ENCODE measurements at places on chromosomes 1 and 21.
A peak's percentile ranks its signal among the peaks of the same experiment; 100 is the strongest.

DNA sequence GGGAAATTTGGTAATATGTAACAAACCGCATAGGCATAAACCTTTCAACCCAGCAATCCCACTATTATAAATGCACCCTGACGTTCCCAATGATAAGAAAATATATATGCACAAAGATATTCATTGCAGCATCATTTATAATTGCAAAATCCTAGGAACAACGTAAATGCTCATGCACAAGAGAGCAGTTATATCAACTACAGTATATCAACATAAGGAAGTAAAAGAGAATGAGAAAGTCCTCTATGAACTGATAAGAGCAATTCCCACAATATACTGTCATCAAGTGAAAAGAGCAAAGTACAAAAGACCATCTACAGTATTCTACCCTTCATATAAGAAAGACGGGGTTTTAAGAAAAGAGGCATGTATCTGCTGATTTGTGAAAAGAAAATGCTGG, 229.9 kb downstream of the SLC45A1 start:
- no peak for DNase-seq

DNA sequence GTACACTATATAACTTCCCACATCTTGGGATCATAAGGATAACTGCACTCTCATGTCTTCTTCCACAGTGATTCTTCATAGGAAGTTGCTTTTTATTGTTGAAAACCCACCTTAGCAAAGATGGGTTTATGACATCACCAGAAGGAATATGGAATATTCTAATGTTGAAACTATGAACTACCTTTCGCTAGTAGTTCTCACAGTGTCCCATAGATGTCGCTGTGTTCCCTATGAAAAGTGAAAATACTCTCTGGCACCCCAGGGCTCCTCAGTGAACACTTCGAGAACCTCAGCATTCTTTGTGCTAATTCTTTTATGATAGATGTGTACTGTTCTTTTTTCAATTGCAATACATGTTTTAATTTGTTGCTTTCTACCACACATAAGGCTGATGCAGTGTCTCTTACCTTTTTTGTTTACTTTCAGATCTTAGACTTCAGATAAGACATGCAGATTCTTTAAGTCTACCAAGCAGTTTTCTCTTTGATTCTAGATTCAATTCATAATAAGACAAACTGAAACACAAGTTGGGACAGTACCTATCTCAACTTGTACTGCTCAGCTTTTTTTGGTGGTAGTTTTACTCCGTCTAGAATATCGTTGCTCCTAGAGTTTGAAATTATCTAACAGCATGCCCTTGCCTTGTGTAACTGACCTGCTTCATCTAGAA, 90.8 kb downstream of the GTF2B start:
- peak; percentile 27 for DNase-seq

GRCh38 chr1:245177071-245177900, 22.5 kb downstream of the KIF26B start:
- no peak for DNase-seq

GRCh38 chr1:150225546-150225945, 10.4 kb downstream of the ANP32E start:
- DNase-seq: no peak

DNA sequence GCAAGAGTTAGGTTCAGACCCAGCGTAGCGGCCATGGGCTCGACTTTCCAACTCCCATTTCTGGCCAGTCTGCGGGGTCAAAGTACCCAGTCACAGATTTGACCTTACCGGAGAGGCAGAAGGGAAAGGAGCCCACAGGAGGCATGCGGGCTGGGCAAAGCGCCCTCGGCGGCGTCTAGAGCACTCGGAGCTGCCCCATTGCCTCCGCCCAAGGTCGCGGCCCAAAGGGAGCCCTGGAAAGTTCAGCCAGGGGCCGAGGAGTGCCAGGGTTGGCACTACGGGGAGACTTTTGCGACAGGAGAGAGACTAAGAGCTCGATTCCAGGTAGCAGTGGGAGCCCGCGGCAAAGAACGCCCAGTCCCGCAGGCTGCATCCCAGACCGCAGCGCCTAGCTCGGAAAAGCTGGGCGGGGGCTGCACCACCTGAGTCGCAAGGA, 896 bp downstream of the KANK4 start:
- no peak for DNase-seq

GRCh38 chr1:16165548-16165947, 9.7 kb upstream of the EPHA2 start:
- DNase-seq: no peak

GRCh38 chr1:68918563-68918962, 421.7 kb upstream of the DEPDC1 start:
- no peak for DNase-seq

DNA sequence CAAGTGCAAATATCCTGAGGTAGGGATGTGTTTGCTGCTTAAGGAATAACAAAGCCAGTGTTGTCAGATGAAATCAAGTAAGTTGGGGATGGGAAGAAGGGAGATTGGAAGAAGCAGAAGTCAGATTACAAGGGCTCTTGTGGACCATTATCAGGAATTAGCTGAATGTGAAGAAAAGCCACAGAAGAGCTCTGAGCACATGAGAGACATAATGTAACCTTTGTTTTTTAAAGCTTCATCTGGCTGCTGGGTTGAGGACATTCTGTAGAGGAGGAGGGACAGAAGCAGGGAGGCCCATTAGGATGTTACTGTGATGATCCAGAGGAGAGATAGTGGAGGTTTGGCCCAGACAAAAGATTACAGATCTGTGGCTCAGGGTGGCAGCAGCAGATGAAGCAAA, 111.7 kb downstream of the DUSP10 start:
- no peak for DNase-seq

DNA sequence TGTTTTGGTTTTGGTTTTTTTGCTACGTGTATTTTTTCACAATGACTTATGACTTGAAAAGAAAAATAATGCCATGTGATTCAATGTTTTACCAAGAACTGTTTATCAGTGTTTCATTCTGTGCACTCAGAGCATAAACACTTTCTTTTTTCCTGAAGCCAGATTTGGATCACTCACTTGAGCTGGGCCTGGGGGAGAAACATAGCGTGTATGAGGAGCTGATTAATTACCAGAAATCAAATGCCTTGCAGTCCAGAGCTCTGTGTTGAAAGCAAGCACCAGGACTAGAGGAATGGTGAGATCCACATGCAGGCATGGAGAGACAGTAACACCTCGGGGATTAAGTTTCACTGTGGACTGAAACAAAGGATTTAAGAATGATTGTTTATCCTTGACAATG, 642.1 kb upstream of the ADGRL2 start:
- DNase-seq: no peak

DNA sequence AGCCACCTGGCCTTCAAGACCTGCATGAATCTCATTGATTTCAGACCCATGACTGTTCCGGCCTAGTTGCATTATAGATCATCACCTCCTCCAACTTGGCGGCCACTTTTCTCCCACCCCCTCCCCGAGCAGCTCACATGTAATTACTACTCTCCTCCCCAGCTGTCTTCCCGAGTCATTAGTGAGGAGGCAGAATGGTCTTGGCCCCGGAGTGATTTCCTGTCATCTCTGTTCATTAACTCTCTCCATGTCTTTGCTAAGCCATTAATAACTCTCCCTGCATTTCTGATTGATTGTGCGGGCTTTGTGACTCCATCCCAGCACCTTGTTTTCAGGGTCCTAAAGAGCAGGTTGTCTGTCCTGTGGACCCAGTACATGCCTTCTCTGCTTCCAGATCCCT, 75.6 kb upstream of the CNTN2 start:
- DNase-seq: no peak

- DNase-seq: no peak
Measured at GRCh38 chr21:38772646-38773045, 33.1 kb upstream of the ETS2 start.
